ENCODE measurements at places on chromosomes 4 and X. TPM values are rescaled to one million over a fixed set of nuclear protein-coding genes. Genes with fewer than 3 reads are reported as not detected.

- H3K27me3 ChIP-seq = no peaks in the 10 kb centered on the region
- H3K4me3 ChIP-seq = no peak overlapping the region
- H3K27ac ChIP-seq = no peak overlapping the region
- no peaks in the 10 kb centered on the region for H3K4me1 ChIP-seq
- no peaks in the 10 kb centered on the region for H3K36me3 ChIP-seq
Observed at GRCh38 chr4:32268863-32269262, 1548.7 kb downstream of the PCDH7 start.

GRCh38 chrX:123859409-123859845 lies 426 bp upstream of the XIAP start:
- peak overlapping the region; percentile 75 for H3K4me3 ChIP-seq
- DNase-seq = no peak
- H3K27me3 ChIP-seq = no peaks in the 10 kb centered on the region
- H3K4me1 ChIP-seq = peaks cover 7% of the 10 kb centered on the region
- peak overlapping the region; percentile 95 for H3K27ac ChIP-seq
- peaks cover 5% of the 10 kb centered on the region for H3K36me3 ChIP-seq

GRCh38 chr4:65033899-65034298 lies 624.6 kb upstream of the TECRL start:
- H3K27ac ChIP-seq = no peak overlapping the region
- H3K27me3 ChIP-seq = no peaks in the 10 kb centered on the region
- no peak for DNase-seq
- no peaks in the 10 kb centered on the region for H3K36me3 ChIP-seq
- H3K4me1 ChIP-seq = no peaks in the 10 kb centered on the region

DNA sequence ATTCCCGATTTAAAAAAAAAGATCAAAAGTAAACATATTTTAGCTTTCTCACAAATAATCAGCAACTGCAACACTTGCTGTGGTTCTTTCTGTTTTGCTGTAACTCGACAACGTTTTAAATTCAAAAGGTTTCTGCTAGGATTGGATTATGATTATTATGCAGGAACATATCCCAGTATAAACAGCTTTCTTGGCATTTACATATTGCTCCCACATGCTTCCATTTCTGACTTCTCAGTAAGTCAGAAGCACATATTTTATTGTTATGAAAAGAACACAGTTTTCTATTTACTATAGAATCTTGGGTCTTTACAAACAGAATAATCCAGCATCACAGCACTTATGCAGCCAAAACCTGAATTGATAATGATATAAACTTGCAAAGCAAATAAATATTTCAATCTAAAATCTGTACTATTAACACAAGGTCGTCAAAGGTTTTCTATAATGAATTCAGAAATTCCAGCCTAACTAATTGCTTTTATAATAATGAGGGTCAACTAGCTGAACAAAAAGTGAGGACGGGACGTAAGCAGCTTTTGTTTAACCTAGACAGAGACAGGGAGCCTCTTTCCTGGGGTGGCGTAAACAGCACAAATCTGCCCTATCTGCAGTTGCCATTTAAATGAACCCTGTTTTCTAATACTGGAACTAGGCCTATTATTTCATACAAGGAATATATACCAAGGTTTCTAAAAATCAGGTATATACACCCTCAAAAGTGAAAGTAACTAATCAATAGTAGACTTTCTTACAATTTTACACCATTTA lies 9.8 kb upstream of the PCDH18 start:
- no peaks in the 10 kb centered on the region for H3K27me3 ChIP-seq
- H3K4me3 ChIP-seq = peak overlapping the region; percentile 2
- H3K4me1 ChIP-seq = peaks cover 2% of the 10 kb centered on the region
- H3K27ac ChIP-seq = no peak overlapping the region
- no peaks in the 10 kb centered on the region for H3K36me3 ChIP-seq

GRCh38 chr4:25343671-25344070 lies 31.1 kb downstream of the ZCCHC4 start:
- no peak overlapping the region for H3K4me3 ChIP-seq
- no peak for DNase-seq
- no peaks in the 10 kb centered on the region for H3K27me3 ChIP-seq
- H3K27ac ChIP-seq = no peak overlapping the region
- H3K36me3 ChIP-seq = no peaks in the 10 kb centered on the region

The TMPRSS11F gene
- total RNA-seq = not detected

The TCP11X1 gene
- not detected for total RNA-seq

The VSIG4 gene
- total RNA-seq = not detected

The MAGEA2 gene
- total RNA-seq = not detected

Measured in SJSA1 (cell line).